Activated CD4-positive, alpha-beta T cell treated with anti-CD3 and anti-CD28 coated beads for 36 hours (primary cell): ENCODE measurements at places on chromosomes 3 and 15.

DNA sequence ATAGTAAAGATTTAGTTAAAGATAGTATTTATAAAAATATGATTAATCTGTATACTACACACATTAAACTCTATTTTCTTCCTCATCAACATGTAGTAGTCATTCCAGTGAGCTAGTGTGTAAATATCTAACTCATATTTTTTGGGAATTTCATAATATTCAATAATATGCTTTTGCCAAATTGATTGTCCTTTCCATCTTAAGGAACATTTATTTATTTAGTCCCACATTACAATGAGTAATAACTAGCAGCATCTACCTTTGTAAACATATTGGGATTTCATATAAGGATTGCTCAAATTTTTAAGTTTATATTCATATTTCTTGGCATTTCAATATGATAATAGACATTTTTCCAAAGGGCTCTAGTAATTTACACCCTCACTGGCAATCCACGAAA, 53.9 kb upstream of the GOLGA8B start:
- no peak for DNase-seq

- DNase-seq = peak; percentile 71
Measured at GRCh38 chr3:141412087-141412935, 44.0 kb downstream of the ZBTB38 start.

GRCh38 chr3:141410846-141411245, 42.5 kb downstream of the ZBTB38 start:
- DNase-seq = no peak

- DNase-seq = no peak
Measured at GRCh38 chr15:65926459-65926858, 57.2 kb downstream of the RAB11A start.

DNA sequence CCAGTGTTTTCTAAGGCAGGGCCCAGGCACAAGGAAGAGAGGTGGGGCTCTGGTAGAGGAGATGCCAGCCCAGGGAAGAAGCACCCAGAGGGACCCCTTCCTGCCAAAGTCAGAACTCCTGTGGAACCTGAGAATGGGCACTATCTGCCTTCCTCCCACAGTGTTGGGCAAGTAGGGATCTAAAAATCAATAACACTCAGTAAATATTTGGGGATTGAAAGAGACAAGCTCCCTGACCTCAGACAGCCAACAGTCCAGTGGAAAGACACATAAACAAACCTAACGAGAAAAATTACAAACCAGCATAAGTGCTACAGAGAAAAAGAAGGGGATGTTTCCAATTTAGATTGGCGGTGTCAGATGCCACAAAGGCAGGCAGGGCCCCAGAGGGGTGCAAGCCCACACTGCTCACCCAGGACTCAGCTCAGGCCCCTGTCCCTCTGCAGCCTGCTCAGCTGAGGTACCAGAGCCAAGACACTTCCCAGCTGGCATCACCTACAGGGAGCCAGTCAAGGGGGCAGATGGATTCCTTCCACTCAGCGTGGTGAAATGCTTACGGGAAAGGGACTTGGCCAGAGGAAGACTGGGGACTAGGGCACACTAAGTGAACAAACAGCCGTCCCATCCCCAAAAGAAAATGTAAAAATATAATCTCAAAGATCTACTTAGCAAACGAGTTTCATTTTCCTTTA, 15.9 kb downstream of the ADCY5 start:
- no peak for DNase-seq

GRCh38 chr15:75669191-75669878, 21.6 kb downstream of the SNX33 start:
- DNase-seq = peak; percentile 34

DNA sequence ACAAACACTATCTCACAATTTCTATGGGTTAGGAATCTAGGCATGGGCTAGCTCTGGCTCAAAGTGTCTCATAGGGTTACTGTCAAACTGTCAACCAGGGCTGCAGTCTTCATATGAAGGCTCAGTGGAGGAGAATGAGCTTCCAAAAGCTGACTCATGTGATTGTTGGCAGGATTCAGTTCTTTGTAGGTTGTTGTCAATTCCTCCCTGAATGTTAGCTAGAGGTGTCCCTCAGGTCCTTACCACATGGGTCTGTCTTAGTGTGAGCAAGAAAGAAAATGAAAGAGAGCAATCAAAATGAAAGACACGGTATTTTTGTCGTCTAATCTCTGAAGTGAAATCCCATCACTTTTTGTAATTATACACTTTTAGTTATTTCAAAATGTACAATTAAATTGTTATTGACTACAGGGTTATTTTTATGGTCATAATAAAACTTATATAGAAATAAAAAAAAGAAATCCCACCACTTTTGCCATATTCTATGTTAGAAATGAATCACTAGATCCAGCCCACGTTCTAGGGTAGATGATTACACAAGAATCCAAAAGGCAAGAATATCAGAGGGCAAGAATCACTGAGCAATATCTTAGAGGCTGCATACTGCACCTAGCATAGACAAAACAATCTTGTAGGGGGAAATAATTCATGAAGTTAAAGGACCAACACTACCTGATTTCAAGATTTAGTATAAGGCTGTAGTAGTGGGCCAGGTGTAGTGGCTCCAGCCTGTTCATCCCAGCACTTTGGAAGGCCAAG, 8.4 kb downstream of the ACSBG1 start:
- DNase-seq = peak; percentile 18

DNA sequence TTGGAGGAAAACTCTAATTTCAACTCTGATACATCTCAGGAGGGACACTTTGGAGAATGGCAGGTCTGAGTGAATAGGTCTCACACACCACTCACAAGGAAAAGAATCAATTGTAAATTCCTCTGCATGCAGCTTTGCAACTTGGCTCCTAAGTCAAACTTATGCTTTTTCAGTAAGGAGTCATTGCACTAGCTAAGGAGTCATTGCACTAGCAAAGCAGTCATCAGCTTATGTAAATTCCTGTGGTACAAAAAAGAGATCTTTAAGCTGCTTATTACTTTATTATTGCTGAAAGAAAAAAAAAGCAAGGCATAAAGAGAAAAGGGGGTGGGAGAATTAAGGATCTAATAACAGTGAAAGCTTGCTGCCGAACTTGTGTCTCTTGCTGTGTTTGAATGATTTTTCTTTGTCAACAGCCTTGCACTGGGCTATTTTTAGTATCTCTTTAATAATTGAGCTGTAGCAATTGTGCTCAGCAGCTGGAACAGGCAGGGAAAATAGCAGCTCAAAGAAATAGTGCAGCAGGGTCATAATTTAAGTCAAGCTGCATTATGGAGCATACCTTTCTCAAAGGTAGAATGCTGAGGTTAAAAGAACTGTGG, 154.3 kb upstream of the ARPP21 start:
- DNase-seq = no peak

DNA sequence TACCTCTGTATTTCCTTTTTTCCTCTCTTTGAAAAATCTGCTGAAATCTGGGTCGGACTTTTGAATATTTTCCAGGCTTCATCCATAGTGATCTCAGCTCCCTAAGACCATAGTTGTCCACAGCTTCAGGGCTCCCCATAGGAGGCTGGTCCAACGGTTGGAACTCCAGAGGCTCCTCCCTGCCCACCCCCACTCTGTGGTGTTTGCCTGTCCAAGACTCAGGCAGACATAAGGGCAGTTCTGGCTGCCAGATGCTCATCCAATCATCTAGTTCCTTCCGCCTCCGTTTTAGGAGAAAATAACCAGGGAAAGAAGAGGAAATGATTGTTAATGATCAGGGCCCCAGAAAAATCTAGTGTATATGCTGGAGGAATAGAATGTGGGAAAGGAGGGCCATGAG, 27.9 kb upstream of the PRTG start:
- no peak for DNase-seq

DNA sequence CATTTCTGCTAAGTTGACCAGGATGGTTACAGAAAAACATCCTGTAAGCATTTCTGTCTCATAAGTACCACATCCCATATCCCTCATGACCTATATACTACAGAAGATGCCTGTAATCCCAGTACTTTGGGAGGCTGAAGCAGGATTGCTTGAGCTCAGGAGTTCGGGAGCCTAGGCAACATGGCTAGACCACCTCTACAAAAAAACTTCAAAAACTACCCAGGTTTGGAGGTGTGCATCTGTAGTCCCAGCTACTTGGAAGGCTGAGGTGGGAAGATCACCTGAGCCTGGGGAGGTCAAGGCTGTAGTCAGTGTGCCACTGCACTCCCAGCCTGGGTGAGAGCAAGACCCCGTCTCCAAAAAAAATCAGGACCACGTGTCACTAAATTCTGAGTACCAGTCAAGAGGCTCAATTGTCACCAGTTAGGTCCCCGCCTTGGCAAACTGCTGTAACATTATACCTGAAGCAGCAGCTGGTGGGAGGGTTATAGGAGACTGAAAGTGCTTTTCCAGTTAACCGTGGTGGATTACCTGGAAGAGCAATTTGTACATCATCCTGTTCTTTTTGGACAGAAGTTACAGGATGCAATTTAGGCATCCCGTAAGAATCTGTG, 6.2 kb downstream of the RPL32 start:
- DNase-seq = no peak

- DNase-seq = no peak
Measured at GRCh38 chr3:177107461-177108239, 89.6 kb downstream of the TBL1XR1 start.

DNA sequence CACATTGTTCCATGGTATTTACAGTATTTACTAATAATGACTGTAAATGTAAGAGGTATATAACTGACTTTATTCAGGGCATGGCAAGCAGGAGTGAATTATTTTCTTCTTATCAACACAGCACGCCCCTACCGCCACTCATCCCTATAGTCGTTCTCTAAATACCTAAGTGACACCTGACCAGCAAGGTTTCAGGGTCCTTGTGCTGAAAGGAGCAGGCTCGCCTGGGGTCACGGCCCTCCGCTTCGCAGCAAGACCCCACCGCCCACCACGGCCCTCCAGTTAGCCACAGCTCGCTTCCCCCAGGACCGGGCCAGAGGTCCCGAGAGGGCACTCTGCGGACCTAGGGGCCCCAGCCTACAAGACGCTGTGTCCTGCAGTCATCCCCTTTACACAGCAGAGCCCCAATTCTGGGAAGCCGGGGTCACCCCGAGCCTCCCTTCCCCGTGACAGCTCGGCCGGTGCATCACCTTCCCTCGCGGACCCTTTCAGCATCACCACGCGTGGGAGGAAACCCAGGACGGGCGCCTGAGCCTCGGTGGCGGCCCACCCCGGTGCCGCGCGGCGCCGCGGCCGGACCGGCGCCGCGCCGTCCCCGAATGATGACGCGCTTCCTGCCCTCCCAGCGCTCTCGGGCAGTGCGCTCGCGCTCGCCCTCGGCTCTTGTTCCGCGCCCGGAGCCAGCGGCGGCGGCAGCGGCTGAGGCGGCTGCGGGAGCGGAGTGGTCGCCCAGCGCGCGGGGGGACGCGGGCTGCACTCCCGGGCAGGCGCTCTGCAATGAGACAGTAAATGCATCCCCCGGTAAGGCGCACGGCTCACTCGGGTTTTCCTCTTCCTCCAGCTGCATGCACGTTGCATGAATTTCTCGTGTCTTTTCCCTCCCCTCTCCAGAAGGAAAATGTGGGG, 225.1 kb upstream of the C2CD4B start:
- DNase-seq = peak; percentile 80

GRCh38 chr3:38039899-38040261, 872 bp downstream of the DLEC1 start:
- peak; percentile 64 for DNase-seq

GRCh38 chr3:131323792-131324191, 57.8 kb upstream of the NUDT16 start:
- DNase-seq = no peak

DNA sequence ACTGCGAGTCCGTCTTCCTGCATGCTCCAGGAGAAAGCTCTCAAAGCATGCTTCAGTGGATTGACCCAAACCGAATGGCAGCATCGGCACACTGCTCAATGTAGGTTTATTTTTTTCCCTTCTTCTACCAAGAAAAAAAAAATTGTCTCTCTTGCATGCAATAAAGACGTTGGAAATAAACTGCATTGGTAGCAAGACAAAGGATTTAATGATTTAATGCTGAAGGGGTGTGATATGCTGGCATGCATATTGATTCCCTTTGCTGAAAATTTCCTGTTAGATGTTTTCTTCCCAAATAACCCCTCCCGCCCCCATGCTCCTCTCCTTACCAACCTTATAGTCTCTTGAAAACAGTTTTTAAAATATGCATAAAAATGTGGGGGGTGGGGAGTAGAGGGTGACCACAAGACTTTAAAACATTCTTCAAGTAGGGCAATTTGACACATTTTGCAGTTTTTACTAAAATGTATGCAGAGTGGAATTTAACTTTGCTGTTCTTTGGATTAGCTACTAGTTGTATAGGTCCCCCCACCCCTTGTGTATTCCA, 799 bp downstream of the RARB start:
- no peak for DNase-seq

- DNase-seq = no peak
Measured at GRCh38 chr15:62122249-62122648, 42.8 kb downstream of the C2CD4B start.

- DNase-seq = peak; percentile 29
Measured at GRCh38 chr3:61522060-61522459, 39.3 kb upstream of the PTPRG start.

DNA sequence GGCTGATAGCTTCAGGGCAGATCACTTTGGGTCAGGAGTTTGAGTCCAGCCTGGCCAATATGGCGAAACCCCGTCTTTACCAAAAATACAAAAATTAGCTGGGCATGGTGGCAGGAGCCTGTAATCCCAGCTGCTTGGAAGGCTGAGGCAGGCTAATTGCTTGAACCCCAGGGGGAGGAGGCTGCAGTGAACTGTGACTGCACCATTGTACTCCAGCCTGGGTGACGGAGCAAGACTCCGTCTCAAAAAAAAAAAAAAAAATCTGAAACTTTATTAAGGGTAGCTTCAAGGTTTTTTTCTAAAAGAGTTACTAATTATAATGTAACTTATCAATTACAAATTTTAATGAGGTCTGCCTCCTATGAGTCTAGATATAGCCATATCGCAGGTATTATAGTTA, 5.1 kb downstream of the NECTIN3 start:
- DNase-seq = no peak

DNA sequence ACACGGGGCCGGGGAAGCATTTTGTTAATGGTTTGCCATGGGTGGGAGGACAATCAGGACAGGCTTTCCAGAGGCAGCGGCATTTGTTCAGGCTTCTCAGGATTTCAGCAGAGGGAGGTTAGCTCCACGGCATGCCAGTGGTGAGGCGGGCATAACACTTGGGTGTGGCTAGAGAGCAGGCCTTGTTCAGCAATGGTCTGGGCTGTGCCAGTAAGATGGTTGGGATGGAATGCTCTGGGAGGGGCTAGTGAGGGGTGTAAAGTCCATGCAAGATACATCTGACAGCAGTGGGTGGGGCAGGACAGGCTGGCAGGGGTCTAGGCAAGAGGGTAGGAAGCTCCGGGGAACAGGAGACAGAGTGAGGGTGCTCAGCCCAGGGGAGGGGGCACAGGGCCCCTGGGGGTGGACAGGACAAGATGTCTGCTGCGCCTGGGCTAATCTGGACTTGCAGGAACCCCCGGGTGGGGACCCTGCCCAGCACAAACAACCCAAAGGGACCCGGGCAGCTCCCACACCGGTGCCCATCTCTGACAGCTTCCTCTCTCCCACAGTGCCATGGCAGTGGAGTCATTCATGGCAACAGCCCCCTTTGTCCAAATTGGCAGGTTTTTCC, 8.4 kb downstream of the TMEM43 start:
- no peak for DNase-seq

DNA sequence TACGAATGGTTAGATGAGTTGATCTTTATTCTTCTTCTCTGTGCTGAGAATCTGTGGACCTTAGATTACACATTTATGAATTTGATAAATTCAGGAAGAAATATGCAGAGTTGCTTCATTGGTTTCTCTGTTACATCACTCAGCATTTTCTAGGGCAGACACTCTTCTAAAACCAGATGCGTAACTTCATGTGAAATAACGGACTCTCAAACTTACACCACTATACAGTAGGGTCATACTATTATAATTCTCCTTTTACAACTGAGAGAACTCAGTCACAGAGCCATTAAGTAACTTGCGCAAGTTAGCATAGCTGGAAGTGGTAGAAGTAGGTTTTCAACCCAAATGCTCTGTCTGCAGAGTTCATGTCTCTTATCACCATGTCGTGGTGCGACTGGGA, 5.7 kb downstream of the TMEM207 start:
- no peak for DNase-seq
